ENCODE measurements at places on chromosomes 11 and 22.
A peak's percentile ranks its signal among the peaks of the same experiment; 100 is the strongest.

- DNase-seq: peak; percentile 73
Observed at GRCh38 chr11:88552379-88553062, 215.0 kb upstream of the CTSC start.

- no peak for DNase-seq
Observed at GRCh38 chr11:12019337-12019736, 10.9 kb upstream of the DKK3 start.

DNA sequence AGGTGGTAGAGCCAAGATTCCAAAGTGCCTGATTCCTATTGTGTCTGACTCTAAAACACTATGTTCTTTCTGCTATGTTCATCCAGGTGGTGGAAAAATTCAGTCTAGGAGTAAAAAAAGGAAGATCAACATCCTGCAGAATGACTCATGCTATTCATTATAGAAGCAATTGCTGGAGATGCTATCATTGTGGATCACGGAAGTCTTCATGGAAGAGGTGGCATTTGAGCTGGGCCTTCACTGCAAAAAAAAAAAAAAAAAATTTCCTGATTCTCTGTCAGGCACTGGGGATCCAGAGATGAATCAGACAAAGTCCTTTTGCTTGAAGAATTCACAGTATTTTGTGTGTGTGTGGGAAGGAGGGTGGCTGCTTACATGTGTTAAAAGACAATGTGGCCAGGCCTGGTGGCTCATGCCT, 1.4 kb upstream of the UVRAG start:
- DNase-seq: no peak

- DNase-seq: peak; percentile 30
Observed at GRCh38 chr11:36131721-36132397, 157.4 kb downstream of the COMMD9 start.

- DNase-seq: no peak
Observed at GRCh38 chr11:62917906-62918502, 3.2 kb downstream of the CHRM1 start.
